ENCODE measurements at places on chromosomes 1 and 21.

- no peak for DNase-seq
Observed at GRCh38 chr1:104266612-104267011, 516.9 kb downstream of the AMY1C start.

DNA sequence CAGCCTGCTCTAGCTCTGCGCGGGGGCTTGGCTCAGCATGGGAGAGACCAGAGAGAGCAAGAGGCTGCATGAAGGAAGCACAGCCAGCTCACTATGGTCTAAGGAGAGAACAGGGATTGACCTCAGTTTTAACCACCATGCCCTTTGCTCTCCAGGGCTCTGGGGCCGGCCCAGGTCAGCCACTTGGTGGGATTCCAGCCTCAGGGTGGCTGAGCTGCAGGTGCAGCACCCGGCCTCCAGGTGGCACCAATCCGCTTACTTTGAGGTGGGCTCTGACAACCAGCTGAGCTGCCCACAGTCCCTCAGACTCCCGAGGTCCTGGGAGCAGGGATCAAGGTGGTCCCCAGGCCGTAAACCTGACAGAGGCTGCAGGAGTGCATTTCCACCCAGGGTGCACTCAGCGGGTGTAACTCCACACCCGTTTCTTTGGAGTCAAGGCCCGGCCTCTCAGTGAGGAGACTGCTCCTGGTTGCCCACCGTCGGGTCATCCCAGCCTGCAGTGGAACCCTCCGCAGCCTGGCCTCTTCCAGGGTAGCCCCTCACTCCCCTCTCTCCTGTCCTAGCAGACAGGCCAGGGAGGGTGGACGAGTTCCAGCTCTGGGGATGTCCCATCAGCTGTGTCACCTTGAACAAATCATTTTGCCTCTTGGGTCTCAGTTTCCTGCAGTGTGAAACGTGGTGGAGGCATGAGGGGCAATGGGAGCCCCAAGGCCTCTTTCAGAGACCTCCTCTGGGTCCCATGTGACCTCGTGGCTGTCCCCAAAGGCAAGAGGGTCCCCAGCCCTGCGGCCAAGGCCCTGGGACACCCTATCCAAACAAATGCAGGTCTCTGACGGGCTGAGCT lies 607 bp upstream of the LGR6 start:
- peak; percentile 25 for DNase-seq

GRCh38 chr1:9251501-9251900 lies 16.9 kb downstream of the H6PD start:
- DNase-seq = no peak

DNA sequence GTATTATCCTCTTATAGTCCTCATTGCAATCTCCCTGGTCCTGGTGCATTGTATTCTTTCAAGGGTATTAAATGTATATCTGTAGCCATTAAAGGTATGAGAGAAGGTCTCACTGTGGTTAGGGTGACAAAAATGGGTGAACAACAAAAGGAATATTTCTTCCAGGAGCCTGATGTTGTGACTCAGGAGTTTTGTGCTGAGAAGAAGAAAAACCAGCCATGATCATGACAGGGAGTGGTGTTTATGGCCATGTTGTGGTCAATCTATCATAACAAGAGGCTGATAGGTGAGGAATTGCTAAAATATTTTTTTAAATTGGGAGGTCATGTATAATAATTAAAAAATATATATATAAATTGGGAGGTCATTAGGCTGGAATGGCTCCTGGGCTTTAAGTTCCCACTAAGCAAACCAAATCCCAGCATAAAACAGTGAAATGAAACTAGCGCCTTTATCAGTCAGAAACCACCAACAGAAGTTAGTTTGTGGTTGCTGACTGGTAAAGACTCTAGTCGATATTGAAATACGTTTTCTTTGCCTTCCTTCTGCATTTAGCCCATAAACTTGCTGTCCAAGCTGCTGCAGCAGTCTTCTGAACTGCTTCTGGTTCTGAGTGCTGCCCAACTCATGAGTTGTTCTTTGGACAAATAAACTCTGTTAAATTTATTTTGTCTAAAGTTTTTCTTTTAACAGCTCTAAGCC lies 60.3 kb downstream of the TBX19 start:
- no peak for DNase-seq

DNA sequence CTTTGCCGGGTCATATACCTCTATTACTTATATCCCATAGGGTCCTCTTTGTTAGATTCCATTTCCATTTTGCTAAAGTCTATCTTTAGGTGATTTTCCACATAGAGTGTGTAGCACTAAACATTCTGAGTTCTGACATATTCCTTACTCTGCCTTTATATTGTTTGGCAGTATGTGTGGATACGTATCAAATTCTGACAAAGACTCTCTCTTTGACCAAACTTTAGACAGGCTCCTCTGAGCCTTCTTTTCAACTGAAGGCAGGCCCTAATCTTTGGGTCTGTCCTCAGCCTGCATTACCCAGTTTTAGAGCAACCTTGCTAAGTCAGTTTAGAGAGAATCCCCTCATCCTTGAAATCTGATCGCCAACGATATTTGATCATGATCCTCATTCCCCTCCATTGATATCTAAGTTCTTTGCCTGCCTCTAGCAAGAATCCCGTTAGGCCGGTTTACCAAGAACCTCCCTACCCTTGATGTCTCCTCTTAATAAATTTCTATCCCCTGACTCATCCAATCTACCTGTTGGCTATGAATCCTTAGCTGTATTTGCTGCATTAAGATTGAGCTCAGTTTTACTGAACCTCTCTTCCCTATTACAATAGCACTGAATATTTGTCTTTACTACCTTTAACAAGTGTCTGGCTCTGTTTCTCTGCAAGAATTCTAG lies 10.4 kb upstream of the PPT1 start:
- no peak for DNase-seq

- DNase-seq = peak; percentile 22
Observed at GRCh38 chr1:79353224-79353623, 346.7 kb upstream of the ADGRL4 start.

DNA sequence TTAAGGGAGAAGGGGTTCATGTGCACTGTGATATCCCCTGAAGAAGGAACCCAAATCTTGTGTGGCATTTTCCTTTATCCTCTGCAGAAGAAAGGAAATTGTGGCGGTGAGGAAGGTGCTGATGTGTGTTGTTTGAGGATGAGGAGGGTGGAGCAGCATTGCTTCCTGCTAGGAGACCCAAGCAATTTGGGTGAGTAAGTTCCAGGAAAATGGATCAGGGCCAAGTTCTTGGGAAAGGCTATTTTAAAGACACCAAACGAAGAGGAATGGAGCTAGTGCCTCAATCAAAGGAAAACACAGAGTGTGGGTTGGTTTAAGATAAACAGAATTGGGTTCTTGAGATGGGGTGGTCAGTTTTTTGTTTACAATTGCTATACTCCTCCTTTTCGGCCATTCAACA lies 86.7 kb upstream of the MARK1 start:
- DNase-seq = no peak

DNA sequence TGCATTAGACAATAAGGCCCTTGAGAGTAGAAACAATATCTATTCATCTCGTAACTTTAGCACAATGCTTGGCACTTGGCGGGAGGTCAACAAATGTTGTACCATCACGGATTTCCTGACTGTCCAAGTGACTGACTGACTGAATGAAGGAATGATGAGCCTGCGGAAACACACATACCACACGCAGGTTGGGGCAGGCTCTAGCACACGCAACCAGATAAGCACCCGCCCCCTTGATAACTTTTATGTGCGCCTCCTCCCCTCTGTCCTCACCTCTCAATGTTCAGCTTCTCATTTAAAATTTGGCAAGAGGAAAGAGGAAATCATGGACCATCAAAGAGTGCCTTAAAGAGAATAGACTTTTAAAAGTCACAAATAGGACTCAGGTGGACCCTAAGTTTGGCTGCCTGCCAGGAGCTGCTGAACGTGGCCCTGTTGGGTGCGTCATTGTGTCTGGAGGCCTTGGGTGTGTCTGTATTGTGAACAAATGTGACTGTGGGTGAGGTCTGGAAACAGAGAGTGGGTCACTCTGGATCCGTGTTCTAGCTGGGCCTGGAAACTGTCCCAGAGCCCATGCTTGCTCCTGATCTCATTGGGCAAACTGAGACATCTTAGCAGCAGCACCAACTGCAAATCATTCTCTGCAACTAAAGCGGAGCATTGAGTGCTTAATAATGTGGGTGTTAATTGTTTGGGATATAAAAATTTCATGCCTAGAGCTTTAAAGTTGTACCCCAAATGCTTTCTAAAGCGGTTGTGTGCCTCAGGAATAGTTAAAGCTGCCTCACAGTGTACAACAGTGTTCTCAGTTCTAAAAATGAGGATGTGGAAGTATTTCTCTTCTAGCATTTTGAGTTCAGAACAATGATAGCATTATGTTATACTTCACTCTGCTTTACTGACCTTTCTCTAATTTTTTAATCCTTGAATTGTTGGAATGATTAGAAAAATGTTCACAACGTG lies 47.6 kb upstream of the ABCG1 start:
- no peak for DNase-seq

- DNase-seq = peak; percentile 11
Observed at GRCh38 chr1:35544976-35545375, 12.2 kb downstream of the KIAA0319L start.

- DNase-seq = no peak
Observed at GRCh38 chr1:22387919-22388580, 63.6 kb upstream of the ZBTB40 start.

DNA sequence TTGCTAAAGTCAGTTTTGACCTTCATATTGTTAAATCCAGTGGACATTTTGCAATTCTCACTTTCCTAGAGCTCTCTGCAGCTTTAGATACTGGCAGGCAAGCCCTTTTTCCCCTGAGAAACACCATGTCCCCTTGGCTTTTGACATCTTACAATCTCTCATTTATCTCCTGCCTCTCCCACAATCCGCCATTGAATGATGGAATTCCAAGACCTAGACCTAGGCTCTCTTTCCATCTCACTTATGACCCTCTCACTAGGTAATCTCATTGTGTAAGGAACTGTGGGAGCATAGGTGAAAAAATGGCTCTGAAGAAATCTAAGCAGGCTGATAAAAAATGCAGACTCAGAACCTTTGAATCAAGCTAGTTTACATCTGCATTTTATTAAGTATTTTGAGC lies 2.0 kb downstream of the KYAT3 start:
- no peak for DNase-seq

GRCh38 chr1:22914633-22915217 lies 57.9 kb downstream of the LACTBL1 start:
- DNase-seq = no peak

DNA sequence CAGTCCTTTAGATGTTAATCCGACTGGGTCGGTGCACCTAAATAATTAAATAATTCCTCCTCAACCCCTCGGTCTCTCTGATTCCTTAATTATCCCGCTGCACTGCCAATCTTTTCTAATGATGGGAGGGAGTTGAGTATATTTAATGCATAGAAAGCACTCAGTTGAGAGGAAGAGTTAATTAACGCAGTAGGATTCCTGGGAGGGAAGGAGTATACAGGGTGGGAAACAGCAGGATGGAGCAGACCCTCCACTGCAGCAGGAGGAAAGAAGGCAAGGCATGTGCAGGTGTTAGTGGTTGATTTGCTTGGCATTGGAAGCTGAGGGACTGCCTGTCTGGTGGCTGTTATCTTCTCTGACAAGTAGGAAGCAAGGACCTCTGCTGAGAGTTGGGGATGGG lies 9.9 kb upstream of the REN start:
- DNase-seq = no peak

- DNase-seq = peak; percentile 78
Observed at GRCh38 chr1:224183591-224184312, 712 bp downstream of the DEGS1 start.

DNA sequence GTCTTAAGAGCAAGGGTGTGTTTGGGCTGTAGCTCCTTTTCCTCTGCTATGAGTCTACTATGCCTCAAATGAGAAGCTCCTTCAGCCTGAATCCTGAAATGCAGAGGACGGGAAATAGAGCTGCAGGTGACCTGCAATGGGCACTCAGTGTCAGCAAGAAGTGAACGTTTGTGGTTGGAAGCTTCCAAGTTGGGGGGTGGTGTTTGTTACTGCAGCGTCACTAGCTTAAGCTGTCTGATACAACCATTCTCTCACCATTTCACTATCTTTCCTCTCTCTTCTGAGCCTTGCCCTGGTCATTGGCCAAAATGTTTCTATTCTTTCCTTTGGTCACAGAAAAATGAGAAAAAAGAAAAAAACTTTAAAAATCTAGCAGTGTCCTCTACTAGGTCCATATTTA lies 19.4 kb downstream of the TRIM67 start:
- DNase-seq = no peak

DNA sequence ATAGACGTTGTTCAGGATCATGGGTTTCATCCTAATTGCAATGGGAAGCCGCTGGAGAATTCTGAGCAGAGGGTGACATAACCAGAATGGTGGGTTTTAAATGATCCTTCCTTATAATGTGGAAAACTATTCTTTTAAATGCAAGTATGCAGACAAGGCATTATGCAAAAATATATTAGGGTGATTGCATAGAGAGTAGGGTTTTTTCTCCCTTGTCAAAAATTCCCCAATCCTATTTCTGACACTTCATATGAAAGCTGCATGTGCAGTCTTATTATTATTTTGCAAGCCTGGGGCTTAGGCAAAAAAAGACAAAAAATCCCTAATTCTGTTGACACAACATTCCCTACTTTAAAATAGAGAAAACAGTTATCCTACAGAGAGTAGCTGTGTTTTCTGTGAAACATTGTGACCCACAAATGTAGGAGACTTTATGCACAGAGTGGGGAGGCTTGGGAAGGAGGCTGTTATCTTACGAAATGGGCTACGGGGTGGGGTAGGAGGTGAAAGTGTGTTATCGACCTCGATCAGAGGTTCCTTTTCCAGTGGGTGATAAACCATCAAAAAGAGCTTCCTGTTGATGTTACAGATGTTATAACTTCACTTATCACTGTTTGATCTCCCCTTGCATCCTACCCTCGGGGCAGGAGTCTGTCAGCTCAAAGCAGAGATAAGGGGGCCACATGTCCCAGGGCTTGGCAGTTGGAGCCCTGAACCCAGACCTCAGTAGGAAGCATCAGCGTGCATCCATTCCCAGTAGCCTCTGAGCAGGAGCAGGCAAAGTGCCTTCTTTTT lies 27.2 kb downstream of the RHEX start:
- no peak for DNase-seq

DNA sequence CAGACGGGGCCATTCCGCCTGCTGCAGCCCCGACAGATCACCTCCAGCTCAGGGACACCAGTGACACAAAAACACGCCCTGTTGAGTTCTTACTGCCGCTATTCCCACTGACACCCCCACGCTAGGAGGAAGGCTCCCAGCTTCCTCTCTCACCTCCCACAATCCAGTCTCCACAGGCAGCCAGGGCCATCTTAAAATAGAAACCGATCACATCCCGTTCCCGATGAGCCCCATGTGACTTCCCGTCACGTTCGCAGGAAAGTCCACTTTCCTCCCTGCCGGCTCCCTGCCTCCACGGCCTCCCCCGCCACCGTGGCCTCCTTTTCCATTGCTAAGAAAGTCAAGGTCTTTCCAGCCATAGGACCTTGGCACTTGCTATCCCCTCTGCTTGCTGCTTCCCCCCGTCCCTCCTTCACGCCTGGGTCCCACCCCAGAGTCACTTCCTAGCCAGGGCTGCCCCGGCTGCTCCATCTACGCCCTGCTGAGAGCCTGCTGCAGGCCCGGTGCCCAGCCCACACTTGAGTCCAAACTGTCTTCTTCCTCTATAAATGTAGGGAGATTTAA lies 24.0 kb upstream of the DDOST start:
- DNase-seq = no peak

DNA sequence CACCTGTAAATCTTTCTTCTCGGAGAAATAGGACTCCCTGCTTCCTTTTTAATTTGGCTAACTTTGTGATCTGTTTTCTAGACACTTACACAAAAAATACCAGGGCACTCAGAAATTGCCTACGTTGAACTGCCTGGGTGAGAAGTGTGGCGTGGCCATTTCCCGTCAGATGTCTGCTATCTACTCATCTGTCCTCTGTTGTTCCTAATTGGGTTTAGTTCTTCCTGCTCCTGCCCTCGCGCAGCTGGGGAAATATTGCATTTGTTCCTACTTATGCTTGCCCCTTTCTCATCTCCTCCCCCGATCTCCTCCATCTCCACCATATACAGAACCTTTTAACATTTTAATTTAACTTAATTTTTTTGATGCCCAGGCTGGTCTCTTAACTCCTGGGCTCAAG lies 55.1 kb downstream of the CD58 start:
- no peak for DNase-seq
